Activated CD4-positive, alpha-beta T cell treated with anti-CD3 and anti-CD28 coated beads, Interleukin-2, amount 50 U/mL, for 48 hours (primary cell): ENCODE measurements at places on chromosomes 5 and 9.
A peak's percentile ranks its signal among the peaks of the same experiment; 100 is the strongest.

GRCh38 chr9:36142510-36143244 is 6.1 kb downstream of the GLIPR2 start:
- DNase-seq: no peak

- peak; percentile 22 for DNase-seq
These were observed 1.1 kb upstream of the NADK2 start for GRCh38 chr5:36242534-36243485.

- no peak for DNase-seq
These were observed 39.7 kb downstream of the LMNB1 start for GRCh38 chr5:126816649-126817048.

GRCh38 chr5:39566891-39567290 is 142.1 kb upstream of the DAB2 start:
- no peak for DNase-seq

DNA sequence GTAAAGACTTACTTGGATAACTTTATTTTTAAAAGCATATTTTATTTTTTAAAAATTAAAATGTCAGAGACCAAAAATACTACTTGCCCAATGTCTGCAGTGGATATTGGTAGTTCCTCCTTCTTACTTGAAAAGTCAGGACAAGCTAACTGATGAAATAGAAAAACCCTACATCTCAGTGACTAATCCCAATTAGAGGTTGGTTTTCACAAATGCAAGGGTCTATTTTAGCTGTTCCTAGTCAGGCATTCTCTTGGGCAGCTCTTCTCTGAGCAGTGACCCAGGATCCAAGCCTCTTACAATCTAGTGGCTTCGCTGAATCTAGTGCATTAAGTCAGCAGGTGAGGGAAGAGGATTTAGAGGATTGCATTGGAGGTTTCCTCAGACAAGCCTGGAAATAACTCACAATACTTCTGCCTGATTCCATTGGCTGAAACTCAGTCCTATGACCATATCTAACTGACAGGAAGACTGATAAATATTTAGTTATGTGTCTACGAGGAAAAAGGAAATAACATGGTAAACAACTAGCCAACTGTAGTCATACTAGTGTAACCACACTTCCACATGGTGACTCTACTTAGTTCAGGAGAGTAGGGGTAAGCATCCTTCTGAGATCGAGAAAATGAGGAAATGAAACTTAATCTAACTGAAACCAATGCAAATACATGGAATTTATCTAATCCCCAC is 34.2 kb upstream of the MIER3 start:
- no peak for DNase-seq

DNA sequence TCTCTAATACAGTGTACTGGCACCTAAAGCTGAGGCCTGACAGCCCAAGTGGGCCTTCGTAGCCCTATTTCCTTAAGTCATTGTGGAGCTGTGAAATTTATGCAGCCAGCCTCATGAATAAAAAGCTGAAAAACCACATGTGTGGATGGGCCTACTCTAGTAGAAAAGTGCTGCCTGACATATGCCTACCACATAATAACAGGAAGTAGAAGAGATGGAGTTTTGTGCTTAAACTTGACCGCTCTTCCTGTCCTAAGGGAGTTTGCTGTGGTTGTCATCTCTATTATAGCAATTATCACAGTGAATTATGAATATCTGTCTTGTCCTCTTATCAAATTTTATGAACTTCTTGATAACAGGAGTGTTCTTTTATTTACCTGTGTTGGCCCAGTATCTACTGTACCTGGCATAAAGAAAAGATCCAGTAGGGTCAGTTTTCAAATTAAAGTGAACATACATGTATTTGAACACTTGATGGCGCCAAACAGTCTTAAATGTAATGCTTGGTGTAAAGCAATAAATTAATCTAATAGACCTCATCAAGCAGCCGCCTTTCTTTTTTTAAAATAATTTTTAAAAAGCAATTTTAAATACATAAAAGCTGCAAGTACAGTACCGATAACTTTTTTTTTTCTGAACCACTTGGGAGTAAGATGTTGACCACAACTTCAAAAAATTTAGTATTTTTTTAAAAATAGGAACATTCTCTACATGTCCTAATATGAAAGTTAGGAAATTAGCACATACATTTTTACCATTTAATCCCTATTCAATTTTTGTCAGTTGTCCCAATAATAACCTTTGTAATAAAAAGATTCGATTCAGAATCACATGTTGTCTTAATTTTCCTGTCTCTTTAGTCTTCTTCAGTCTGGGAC is 51.0 kb downstream of the FKTN start:
- DNase-seq: no peak

- no peak for DNase-seq
These were observed 6.9 kb downstream of the RAB24 start for GRCh38 chr5:177296581-177296980.

GRCh38 chr9:116394894-116395698 is 241.5 kb downstream of the PAPPA start:
- DNase-seq: no peak
